ENCODE measurements at places on chromosomes 6 and 20.
A peak's percentile ranks its signal among the peaks of the same experiment; 100 is the strongest.

DNA sequence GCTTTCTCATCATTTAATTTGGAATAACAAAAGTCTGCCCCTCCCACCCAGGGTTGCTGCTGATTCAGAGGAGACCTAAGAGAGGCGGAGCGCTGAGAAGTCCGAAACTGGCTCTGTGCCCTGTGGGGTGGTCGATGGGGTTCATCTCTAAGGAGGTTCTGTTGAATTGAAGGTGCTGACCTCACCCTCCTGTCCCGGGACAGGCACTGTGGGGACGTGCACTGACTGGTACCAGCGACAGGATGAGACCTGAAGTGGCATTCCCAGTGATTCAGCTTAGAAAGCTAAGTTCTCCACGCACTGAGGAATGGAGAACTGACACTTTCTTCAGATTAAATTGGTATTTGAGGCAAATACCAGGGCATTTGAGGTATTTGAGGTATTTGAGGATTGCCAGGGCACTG is 1.3 kb downstream of the GUCA1B start:
- DNase-seq, result no peak

GRCh38 chr20:47262365-47263013 is 94.0 kb downstream of the ZMYND8 start:
- DNase-seq, result no peak

DNA sequence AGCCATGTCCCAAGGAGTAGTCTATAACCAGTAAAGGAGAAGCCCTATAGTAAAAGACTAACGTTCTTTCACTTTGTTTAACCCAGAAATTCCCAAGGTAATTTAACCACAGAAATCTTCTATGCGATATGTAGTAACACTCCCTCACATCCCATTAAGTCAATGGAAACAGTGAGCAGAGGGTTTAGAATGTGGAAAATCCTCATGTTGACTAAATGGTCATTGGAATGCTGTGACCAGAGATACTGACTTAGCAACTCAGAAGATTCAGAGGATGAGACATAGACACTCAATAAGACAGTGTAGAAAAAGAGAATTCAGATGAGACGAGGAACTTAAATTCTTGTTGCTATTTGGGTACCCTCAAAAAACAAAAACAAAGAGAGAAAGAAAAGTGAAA is 562.2 kb upstream of the NOX3 start:
- no peak for DNase-seq

GRCh38 chr20:48815537-48815936 is 12.3 kb downstream of the PREX1 start:
- no peak for DNase-seq

- DNase-seq, result no peak
These were observed 108.4 kb downstream of the SLC16A10 start for GRCh38 chr6:111195656-111196055.

DNA sequence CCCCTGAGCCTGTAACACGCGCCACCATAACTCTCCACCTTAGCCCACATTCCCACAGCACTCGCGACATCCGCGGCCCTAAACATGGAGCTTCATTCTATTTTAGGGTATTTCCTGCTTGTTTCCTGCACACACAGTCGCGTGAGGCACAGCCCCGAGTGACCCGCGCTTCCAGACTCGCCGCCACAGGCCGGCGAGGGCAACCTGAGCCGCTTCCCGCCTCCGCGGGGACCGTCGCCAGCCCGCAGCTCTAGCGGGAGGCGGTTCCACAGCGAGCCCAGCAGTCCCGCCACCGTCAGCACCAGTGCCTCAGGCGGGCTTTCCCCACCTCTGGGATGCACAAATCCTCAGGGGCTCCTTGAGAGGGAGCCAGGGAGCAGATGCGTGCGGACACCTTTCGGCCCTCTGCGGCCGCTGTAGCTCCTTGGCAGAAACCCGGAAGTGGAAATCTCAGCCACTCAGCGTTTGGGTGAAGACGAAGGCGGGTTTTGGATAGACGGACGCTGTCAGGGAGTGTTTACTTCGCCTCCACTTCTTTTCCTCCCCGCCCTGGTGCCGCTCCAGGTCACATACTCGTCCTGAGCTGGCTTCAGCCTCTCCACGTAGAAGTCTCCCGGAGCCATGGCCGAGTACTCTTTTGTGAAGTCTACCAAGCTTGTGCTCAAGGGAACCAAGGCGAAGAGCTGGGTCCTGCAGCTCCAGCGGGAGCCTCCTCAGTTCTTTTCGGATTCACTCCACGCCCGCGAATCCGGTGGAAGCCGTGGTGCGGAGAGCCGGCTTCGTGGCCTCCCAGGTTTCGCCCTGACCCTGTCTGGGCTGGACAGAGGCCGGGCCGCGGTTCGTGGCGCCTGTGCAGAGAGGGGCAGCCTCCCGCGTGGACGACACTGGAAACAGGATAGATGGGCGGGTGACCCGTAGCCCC is 2177.4 kb upstream of the DEFB115 start:
- DNase-seq, result no peak

GRCh38 chr6:136359851-136360250 is 70.2 kb upstream of the BCLAF1 start:
- no peak for DNase-seq

- peak; percentile 38 for DNase-seq
These were observed at the start of gene FNDC11 for GRCh38 chr20:63553933-63554290. Gene FNDC11 (plus strand): TSS chr20:63554159. CDS start chr20:63555664, 1,505 bp downstream.

- DNase-seq, result no peak
These were observed 955 bp upstream of the SLC26A8 start for GRCh38 chr6:36025260-36025931.

GRCh38 chr20:3908667-3909066 is 19.5 kb downstream of the PANK2 start:
- DNase-seq, result no peak

GRCh38 chr6:36955136-36955535 is 598 bp downstream of the PI16 start:
- no peak for DNase-seq

DNA sequence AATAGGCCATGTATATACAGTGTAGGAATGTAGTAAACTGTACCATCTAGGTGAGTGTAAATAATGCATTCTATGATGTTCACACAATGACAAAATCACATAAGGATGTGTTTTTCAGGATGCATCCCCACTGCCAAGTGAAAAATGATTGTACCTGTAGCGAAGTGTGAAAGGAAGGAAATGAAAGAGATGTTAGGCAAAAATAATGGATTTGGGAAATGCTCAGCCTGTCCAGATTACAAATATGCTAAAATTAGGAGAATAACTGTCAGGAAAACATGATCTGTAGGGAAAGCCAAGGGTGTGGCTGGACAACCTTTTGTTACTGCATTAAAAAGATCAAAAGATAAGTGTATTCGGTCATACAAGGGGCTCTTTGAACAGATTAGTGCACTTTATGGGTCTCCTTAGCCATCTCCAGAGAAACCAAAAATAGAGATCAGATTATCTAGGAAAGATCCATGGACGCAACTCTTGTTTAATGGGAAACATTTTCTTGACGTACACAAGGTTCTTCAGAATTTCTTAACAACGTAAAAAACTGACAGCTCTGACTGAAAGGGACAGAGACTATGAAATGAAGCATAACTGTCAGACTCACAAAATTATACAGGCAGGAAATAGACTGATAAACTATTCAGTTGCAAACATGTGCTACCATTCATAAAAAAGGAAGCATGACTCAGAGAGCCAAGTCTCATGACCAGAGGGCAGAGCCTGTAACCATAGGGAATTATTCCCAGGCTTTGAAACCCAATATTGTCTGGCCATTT is 253.6 kb upstream of the RAB32 start:
- DNase-seq, result no peak

DNA sequence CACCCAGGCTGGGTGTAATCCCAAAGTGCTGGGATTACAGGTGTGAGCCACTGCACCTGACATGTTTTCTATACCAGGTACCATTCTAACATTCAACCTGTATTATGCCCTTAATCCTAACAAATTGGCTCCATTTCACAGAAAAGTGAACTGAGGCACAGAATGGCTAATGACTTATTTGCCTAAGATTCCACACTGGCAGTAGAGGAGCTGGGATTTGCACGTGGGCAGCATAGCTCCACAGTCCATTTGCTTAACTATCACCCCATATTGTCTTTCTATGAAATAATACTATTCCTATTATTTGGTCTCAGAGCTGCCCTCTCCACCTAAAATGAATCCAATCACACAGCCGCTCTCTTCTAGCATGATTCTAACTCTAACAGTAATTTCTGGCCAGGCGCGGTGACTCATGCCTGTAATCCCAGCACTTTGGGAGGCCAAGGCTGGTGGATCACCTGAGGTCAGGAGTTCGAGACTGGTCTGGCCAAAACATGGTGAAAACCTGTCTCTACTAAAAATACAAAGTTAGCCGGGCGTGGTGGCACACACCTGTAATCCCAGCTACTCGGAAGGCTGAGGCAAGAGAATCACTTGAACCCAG is 23.3 kb upstream of the MYMX start:
- no peak for DNase-seq

- DNase-seq, result no peak
These were observed 112.7 kb downstream of the ISM1 start for GRCh38 chr20:13333793-13334192.

- DNase-seq, result no peak
These were observed 58.1 kb downstream of the RPRD1B start for GRCh38 chr20:38091441-38092216.

DNA sequence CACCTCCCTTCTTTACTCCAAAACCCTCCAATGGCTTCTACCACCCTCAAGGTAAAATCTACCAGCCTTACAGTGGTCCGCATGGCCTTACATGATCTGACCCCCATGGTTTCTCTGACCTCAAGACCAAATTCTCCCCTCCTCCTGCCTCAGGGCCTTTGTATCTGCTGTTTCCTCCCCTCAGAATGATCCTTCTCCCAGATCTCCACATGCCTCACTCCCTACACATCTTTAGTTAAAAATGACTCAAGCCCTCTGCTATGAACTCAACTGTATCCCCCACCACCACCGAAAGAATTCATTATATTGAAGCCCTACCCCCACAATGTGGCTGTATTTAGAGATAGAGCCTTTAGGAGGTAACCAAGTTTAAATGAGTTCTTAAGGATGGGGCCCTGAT is 4.1 kb downstream of the SLC23A2 start:
- DNase-seq, result no peak

DNA sequence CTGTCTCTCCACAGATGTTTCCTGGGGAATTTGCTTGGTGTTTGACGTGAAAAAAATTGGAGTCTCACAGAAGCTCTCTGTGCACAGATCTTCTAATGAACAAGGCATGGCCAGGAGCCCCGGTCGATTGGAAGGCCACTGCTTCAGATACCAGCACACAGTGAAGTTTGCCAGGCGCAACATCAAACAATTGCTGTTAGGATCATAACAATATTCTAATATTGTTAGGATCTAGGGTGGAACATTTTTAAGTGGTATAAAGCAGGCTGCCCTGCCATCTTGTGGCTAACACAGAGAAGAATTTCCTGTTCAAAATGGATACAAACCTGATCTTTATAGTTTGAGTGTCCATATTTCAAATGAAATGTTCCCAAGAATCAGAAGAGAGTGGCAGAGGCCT is 64.1 kb downstream of the C6orf118 start:
- DNase-seq, result no peak

GRCh38 chr6:158963020-158963808 is 36.8 kb downstream of the RSPH3 start:
- no peak for DNase-seq

- DNase-seq, result no peak
These were observed 141.3 kb upstream of the CENPW start for GRCh38 chr6:126198631-126199030.

GRCh38 chr20:9460518-9460917 is 53.9 kb upstream of the LAMP5 start:
- DNase-seq, result no peak

- DNase-seq, result no peak
These were observed 24.5 kb downstream of the TENT5A start for GRCh38 chr6:81727876-81728517.

DNA sequence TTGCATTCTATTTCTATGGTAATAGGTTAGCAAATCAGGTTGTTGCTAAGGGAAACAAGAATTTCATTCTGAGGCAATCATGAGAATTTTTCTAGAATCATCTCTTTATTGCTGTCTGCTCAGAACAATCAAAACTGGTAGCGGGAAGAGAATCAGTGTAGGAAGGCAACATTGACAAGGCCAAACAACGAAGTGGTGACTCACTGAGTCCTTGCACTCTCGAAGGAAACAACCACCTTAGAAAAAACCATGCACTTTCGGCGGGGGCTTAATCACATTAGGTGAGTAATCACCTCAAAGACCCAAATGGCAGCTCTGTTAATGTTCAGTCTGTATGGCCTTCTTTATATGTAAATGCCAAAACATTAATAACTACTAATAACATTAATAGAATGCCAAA is 78.8 kb upstream of the MAP7 start:
- no peak for DNase-seq

DNA sequence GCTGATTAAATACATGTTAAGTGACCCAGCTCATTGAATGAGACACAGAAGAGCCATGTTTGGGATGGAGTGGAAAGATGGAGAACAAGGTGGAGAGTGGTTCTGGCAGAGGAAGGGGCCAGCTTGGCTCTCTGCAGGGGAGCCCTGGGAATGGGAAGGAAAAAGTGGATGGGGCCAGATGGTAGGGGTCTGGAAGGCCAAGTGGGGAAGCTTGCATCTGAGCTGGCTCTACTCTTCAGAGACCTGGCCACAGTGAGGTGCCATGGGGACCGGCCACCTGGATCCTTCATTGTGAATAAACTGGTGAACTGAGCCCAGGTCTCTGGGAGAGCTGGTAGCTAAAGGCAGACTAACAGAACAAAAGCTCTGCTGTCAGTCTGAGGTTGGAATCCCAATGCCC is 48.9 kb upstream of the SIRPA start:
- DNase-seq, result no peak

- no peak for DNase-seq
These were observed 130.1 kb downstream of the RNASET2 start for GRCh38 chr6:166826264-166826663.

DNA sequence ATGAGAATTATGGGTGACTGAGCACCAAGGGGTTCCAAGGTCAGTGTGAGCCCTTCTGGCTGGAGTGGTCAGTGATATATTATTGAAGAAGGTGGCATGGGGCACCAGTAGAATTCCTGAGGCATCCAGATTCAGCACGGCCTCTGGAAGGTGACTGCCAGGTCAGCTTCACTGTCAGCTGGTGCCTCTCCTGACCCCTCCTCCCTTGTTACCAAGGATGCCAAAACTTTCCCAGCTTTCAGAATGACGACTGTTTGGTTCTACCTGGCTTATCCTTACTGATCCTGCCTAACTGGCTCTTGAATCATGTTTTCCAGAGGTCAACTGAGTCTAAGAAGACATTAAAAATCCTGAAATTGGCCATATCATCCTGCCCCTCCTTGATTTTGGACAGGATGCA is 189.2 kb upstream of the AGPAT4 start:
- DNase-seq, result no peak

GRCh38 chr20:57680131-57680716 is 29.6 kb downstream of the PMEPA1 start:
- DNase-seq, result no peak

GRCh38 chr20:19974630-19975435 is 42.3 kb upstream of the NAA20 start:
- no peak for DNase-seq

- no peak for DNase-seq
These were observed 298.3 kb upstream of the SASH1 start for GRCh38 chr6:148044261-148044751.
